Upper lobe of right lung (tissue), 1 donor: ENCODE measurements at places on chromosomes 1 and 21.

DNA sequence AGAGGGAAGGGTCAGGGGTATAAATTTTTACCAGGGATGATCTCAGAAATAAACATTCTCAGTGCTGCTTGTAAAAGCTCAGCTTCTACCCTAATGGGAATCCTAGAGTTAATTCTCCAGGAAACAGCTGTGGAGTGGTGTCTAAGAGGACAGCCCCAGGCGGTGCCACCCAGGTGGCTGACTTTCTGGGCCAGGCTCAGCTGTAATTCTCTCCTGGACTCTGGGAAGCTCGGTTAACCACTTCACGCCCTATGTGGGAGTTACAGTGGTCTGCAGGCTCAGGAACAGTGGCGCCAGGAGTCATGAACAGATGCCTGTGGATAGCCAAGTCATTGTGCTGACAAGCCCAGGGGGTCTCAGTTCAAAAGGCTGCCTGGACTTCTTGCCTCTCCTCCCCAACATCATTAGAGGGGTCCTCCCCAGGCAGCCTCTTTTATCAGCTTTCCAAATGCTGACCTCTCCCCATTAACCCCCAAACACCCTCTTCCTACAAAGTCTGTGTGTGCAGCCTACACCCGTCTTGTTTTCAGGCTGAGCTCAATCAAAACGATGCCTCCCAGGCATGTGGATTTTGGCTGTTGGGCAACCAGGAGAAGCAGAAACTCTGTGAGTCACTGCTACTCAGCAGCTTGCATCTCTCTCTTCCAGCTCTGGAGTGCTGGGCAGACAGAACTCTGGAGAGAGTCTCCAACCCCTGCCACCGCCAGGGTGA, 1.2 kb downstream of the HHIPL2 start:
- peaks cover 5% of the 10 kb centered on the region for H3K27me3 ChIP-seq
- H3K4me3 ChIP-seq: no peak overlapping the region
- no peak overlapping the region for H3K27ac ChIP-seq
- H3K4me1 ChIP-seq: no peaks in the 10 kb centered on the region

GRCh38 chr1:29415861-29416260, 179.5 kb downstream of the PTPRU start:
- no peaks in the 10 kb centered on the region for H3K4me1 ChIP-seq
- no peaks in the 10 kb centered on the region for H3K36me3 ChIP-seq
- H3K4me3 ChIP-seq: no peak overlapping the region
- no peak overlapping the region for H3K27ac ChIP-seq
- H3K27me3 ChIP-seq: peaks cover 11% of the 10 kb centered on the region

- H3K36me3 ChIP-seq: no peaks in the 10 kb centered on the region
- H3K27ac ChIP-seq: no peak overlapping the region
- no peaks in the 10 kb centered on the region for H3K4me1 ChIP-seq
- H3K27me3 ChIP-seq: no peaks in the 10 kb centered on the region
- no peak overlapping the region for H3K4me3 ChIP-seq
These were observed 155.1 kb upstream of the CAMK1G start for GRCh38 chr1:209428241-209428921.

DNA sequence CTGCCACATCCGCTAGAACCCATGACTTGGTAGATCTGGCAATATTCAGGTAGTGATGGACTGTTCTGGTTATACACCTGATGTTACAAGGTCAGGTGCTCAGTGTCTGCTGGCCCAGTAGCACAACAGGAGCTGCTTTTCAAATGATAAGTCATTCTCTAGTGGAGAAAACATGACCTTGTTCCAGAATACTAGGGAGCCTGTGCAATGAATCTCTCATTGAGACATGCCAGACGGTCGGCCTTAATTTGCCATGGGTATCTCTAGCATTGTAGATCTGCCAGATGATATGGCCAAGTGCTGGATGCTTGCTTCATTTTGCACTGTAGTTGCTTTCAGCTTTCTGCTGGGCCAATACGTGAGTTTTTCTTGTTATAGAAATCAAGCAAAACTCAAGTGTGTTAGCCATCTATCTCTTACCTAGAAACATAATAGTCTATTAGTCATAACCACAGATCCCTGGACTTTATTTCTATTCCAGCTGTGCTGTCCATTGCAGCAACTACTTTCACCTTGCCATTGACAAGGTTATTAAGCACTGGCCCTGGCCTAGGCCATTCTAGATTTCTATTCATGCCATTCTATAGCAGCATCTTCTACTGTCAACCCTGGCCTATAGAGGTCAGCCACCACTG, 13.9 kb upstream of the CENPF start:
- H3K27me3 ChIP-seq: no peaks in the 10 kb centered on the region
- DNase-seq: no peak
- no peaks in the 10 kb centered on the region for H3K4me1 ChIP-seq
- no peaks in the 10 kb centered on the region for H3K36me3 ChIP-seq

GRCh38 chr1:93681101-93681988, at the start of gene BCAR3:
TSS of gene BCAR3 (minus strand) at chr1:93681837. CDS start at chr1:93674930, 6,907 bp downstream.
- H3K4me3 ChIP-seq: peak within 1 kb of the TSS; percentile 84
- H3K4me1 ChIP-seq: peaks cover 21% of the 10 kb centered on the region
- peak within 1 kb of the TSS; percentile 88 for H3K27ac ChIP-seq
- peak; percentile 90 for DNase-seq
- H3K36me3 ChIP-seq: no peaks in the 10 kb centered on the region

GRCh38 chr1:59552007-59552406, 255.1 kb downstream of the FGGY start:
- no peak for DNase-seq
- H3K4me3 ChIP-seq: no peak overlapping the region
- H3K36me3 ChIP-seq: no peaks in the 10 kb centered on the region
